Lower lobe of right lung (tissue), 2 donors: ENCODE measurements at places on chromosomes 11 and 22.

DNA sequence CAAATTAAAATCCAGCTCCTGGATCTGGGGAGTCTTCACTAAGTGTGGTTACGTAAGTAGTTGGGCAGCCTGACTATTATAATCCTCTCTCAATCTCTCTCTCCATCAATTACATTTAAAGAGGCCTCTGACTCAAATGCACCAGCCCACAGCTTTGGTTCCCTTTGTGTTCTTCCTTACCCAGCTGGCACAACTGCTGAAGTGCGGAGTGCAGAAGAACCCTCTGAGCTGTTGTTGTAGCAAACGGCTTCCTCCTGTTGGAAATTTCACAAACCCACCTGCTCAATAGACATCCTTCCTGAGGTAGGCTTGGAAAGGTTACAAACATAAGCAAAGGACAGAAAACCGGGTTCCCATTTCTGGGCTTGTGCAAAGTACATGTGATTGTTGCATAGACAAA, 17.0 kb upstream of the SORL1 start:
- peaks cover 14% of the 10 kb centered on the region for H3K4me1 ChIP-seq
- no peak for DNase-seq
- no peaks in the 10 kb centered on the region for H3K36me3 ChIP-seq
- H3K27ac ChIP-seq = no peak overlapping the region
- H3K4me3 ChIP-seq = no peak overlapping the region
- no peaks in the 10 kb centered on the region for H3K27me3 ChIP-seq

- H3K36me3 ChIP-seq = no peaks in the 10 kb centered on the region
- no peak overlapping the region for H3K4me3 ChIP-seq
- DNase-seq = no peak
- H3K4me1 ChIP-seq = no peaks in the 10 kb centered on the region
- no peaks in the 10 kb centered on the region for H3K27me3 ChIP-seq
Observed at GRCh38 chr11:19472679-19473078, 231.9 kb upstream of the E2F8 start.

GRCh38 chr11:129785383-129786111, 30.1 kb upstream of the TMEM45B start:
- no peak overlapping the region for H3K4me3 ChIP-seq
- no peaks in the 10 kb centered on the region for H3K27me3 ChIP-seq
- H3K4me1 ChIP-seq = no peaks in the 10 kb centered on the region

GRCh38 chr11:46050003-46050461, 71.2 kb downstream of the PHF21A start:
- H3K27me3 ChIP-seq = no peaks in the 10 kb centered on the region
- H3K27ac ChIP-seq = no peak overlapping the region
- DNase-seq = peak; percentile 44

DNA sequence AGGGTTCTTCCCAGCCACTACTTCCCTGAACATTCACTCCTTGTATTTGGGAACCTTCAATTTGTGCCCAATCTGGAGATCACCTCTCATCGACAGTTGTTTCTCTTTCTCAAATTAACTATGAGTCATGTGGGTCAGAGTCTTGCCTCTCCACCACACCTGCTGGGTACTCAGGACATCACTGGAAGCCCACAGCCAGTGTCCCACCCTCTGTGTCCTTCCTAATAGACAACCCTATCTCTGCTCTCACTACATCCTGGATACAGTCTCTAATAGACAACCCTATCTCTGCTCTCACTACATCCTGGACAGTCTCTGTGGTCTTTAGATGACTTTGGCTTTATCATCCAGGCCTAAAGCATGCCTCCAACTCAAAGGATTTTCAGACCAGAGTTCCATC, 70.1 kb downstream of the ARL14EP start:
- no peaks in the 10 kb centered on the region for H3K27me3 ChIP-seq
- no peak for DNase-seq
- peaks cover 6% of the 10 kb centered on the region for H3K4me1 ChIP-seq

DNA sequence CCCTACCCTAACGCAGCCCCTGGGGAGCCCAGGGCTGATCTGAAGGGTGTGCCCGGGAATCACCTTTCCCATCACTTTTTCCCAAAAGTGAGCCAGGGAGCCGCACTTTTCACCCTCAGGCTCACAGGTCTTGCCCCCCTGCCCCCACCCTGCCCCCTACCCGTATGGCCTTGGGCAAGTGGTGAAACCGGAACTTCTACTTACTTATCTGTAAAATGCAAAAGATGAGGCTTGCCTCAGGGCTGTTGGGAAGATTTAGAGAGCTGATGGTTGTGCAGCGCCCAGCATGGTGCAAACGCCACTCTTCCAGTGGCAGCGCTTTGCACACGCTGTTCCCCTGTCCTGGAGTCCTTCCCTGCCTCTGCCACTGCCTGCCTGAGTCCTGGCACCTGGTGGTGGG, 8.0 kb downstream of the SYT12 start:
- H3K36me3 ChIP-seq = no peaks in the 10 kb centered on the region
- no peak overlapping the region for H3K4me3 ChIP-seq
- H3K4me1 ChIP-seq = no peaks in the 10 kb centered on the region
- peaks cover 8% of the 10 kb centered on the region for H3K27me3 ChIP-seq
- no peak for DNase-seq
- no peak overlapping the region for H3K27ac ChIP-seq
